ENCODE measurements at places on chromosomes 2 and 18.

- no peak for DNase-seq
Observed at GRCh38 chr2:16461672-16462071, 204.0 kb downstream of the CYRIA start.

DNA sequence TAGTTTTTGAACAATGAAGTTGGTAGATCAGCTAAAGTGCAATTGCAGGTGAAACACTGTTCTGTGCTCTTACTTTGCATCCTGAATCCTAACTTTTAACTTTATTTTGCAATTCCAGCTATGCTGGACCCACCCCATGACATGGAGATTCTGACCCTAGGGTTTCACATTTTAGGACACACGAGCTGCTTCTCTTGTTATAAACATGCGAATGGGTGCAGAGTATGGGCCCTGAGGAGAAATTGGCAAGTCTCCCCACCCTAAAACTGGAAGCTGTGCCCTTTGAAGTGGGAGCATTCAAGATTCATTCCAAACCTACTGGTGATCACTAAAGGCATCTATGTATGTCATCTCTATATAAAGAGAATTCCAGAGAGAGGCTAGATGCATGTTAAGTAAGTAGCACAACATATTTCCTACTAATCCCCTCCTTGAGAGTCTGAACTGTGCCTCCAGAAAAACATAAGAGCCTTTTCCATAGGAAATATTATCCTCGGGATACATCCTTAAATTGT lies 794.3 kb upstream of the ZEB2 start:
- DNase-seq = no peak

DNA sequence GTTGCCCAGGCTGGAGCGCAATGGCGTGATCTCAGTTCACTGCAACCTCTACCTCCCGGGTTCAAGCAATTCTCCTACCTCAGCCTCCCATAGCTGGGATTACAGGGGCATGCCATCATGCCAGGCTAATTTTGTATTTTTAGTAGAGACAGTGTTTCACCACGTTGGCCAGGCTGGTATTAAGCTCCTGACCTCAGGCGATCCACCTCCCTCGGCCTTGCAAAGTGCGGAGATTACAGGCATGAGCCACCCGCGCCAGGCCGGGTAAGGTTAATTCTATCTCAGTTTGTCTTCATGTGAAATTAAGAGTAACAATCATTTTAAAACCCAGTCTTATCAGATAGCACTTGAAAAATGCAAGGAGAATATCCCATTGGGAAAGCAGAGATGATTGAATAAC lies 1681.7 kb upstream of the DDX18 start:
- no peak for DNase-seq

- no peak for DNase-seq
Observed at GRCh38 chr18:27855486-27855885, 321.4 kb downstream of the CDH2 start.

DNA sequence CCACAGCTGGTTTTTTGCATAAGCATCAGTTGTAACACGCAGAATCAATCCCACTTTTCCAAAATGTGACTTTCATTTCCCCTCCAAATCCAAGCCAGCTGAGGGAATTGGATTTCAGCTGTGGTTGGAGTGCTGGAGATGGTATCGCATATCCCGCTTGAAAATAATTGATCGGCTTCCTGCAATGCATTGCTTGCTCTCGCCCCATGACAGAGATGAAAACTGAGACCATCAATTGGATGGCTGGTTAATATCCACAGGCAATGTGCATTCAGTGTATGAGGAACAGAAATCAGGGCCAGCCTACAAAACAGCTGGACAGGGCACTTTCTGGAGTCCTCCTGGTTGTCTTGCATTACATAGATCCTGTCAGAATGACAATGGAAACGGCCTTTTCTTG lies 135.3 kb downstream of the MAIP1 start:
- no peak for DNase-seq

DNA sequence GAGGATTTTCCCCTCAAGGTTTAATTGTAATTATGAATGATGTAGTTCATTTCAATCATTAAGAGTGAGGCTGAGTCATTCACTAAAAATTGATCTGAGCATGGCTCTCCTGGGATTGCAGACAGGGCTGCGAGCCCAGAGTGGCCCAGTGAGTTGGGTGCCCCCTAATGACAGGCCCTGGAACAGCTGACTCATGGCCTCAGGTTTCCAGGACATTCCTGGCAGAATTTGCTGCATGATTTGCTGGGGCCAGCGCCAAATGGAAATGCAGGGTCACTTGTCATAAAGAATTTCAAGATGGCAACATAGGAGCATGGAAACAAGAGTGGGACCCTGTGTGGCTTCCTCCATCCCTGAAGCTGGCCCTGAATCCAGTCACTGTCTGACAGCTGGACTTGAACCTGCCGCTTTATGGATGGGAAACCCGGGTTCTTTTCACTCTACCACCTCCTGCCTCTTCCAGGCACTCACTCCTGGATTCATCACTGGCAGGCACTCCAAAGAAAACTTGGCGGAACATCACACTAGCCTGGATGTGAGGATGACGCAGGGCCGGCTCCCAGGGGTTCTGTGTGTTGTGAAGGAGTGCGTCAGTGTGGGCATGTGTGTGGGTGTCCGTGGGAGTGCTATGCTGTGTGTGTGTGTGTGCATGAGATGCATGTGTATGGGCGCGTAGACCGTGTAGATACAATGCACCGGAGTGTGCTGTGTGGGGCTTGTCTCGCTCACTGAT lies 15.2 kb downstream of the OTOF start:
- DNase-seq = no peak

DNA sequence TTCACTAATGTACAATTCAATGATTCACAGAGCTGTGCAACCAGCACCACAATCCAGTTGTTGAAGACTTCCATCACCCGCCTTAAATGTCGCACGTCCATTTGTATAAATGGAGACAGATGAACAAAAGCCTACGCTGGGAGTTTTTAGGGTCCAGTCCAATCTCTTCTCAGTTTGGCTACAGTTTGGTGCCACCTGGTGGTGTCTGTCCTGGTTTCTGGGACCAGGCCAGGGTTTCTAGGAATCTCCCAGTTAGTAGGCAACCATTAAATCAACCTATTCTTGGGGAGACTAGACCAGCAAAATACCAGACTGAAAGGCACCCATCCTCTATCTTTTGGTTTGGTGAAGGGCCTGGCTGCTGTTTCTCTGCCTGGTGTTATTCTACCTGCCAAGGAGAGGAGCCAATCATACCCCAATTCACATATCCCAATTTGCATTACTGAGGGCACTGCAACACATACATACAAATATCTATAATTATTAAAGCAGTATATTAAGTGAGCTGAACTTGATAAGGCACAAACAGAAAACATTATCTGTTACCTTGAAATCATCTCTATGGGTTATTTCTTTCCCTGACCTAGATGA lies 3.2 kb upstream of the DDX1 start:
- peak; percentile 19 for DNase-seq

GRCh38 chr2:179428649-179429048 lies 164.0 kb upstream of the SESTD1 start:
- no peak for DNase-seq

- no peak for DNase-seq
Observed at GRCh38 chr2:237156031-237156856, 70.6 kb downstream of the COPS8 start.

GRCh38 chr2:188647430-188648070 lies 326.6 kb upstream of the COL3A1 start:
- DNase-seq = no peak

DNA sequence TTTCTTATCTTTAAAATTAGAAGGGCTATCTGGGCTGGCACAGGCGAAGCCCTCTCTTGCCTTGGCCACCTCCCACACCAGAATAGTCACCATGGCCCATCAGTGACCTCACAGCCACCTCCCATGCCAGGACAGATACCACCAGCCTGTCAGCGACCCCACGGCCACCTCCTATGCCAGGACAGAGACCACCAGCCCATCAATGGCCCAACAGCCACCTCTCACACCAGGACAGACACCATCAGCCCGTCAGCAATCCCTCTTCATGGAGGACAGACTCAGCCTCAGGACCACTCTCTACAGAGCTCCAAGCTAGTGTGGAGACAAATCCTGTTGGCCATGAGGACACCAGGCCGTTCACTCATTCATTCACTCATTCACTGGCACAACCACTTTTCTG lies 74.6 kb downstream of the ASB1 start:
- DNase-seq = no peak

DNA sequence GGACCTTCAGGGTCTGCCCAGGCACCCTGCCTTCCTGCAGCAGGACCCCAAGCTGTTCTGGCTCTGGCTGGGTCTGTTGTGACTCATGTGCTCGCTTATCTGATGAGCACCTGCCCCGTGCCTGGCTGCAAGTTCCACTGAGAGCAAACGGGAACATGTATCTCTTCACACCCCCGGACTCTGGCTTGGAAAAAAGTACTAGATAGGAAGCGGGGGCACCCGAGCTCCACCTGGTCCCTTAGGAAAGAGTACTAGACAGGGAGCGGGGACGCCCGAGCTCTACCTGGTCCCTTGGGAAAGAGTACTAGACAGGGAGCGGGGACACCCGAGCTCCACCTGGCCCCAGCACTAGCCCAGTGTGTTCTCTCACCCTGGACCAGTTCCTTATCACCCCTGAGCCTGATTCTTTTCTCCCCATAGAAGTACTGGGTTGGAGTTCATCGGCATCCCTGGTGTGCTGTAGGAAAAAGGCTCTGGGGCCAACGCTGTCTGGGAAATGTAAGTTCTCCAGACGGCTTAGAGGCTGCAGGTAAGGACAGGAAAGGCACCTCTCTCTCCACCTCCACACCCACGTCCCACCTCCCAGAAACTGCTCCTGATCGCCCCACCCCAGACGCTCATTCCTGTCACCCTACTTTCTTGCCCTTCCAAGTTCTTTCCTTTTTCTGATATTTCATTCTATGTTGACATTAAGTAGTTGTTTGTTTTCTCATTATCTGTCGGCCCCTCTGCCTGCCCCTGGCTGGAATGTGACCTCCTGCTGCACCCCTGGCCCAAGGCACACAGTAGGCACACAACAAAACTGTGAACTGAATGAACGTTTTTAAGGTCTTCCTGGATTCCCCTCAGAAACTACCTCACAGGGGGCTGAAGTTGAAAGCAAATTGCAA lies 40.2 kb downstream of the HDAC4 start:
- no peak for DNase-seq

DNA sequence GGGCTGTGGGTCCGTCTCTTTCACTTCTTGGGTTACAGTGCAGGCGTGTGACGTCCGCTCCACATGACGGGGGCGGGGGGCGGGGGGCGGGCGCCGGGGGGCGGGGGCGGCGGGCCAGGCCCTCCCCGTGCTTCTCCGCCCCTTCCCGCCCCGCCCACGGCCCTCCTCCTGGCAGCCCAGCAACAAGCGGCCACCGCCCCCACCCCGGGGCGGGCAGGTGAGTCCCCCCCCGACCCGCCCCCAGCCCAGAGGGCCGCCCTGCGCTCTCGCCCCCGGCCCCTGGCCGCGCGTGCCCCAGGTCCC lies 3.6 kb downstream of the ZNF516 start:
- peak; percentile 79 for DNase-seq

DNA sequence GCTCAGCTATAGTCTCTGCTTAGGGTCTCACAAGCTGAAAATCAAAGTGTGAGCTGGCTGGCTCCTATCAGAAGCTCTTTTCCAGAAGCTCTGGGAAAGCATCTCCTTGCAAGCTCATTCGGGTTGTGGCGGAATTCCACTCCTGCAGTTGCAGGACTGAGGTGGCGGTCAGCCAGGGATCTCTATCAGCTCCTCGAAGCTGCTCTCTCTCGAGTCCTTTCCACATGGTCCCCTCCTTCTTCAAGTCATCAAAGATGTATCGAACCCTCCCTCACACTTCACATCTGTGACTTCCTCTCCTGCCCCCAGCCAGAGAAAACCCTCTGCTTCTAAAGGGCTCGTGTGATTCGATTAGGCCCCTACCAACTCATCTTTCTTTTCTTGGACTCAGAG lies 141.7 kb downstream of the ZFP36L2 start:
- DNase-seq = no peak

GRCh38 chr18:63131959-63132818 lies 187.4 kb downstream of the BCL2 start:
- no peak for DNase-seq

GRCh38 chr2:128494307-128494639 lies 175.6 kb upstream of the HS6ST1 start:
- DNase-seq = no peak

DNA sequence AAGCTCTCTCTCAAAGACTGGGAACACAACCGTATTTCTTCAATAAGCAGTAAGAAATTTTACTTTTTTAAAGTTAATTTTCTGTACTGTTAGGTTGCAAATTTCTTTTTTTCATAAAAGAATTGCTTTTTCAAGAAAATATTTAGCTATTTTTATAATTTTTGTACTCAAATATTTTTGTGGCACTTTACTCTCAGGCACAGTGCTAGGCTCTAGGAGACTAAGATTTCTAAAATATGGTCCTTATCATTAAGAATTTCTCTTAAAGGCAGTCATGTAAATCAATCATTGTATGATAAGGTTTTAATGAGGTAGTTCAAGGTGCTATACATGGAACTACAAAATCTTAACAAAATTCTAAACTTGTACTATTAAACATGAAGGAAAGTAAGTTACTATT lies 61.4 kb downstream of the MTX2 start:
- no peak for DNase-seq

DNA sequence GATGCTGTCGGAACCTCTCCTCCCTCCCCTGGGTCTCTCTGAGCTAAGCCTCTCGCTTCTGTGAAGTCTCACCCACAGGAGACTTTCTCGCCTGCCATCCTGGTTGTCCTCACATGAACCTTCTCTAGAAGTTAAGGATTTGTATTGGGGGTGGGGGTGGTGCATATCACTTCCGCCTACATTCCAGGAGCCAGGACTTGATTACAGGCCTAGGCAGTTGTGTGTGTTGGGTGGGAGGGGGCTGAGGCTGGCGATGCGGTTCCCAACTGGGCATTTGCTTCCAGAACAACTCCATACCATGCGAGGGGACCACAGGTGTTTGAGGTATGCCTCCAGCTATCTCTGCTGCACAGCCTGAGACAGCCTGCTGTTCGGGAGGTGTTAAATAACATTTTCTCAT lies 56.8 kb upstream of the MGAT4A start:
- DNase-seq = no peak

GRCh38 chr2:126704434-126705160 lies 48.6 kb downstream of the GYPC start:
- DNase-seq = no peak

DNA sequence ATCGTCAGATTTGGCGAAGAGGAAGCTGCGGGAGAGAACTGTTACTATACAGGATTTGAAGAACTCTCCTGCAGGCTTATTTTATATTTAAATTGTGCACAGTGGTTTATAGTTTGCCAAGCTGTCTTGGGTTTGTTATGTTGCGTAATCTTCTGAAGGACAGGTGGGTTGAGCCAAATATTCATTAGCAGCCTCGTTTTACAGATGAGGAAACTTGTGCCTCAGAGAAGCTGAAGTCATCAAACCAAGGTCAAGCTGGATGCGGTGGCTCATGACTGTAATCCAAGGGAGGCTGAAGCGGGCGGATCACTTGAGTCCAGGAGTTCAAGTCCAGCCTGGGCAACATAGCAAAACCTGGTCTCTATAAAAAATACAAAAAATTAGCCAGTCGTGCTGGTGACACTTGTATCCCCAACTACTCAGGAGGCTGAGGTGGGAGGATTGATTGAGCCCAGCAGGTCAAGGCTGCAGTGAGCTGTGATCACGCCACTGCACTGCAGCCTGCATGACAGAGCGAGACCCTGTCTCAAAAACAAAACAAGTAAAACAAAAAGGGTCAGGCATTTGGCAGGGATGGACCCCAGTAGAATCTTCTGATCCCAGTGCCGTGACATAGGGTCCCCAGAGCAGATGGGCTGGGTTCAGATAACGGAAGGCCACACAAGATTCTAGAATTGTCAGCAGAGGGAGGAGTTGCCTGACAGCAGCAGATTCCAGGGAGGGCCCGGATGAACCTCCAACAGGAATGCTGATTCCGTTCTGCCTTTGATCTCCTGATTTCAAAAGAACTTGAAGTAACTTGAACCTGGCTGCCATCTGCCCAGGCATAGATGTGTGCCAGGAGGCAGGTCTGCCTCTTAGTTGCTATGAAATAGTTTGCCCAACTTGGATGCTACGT lies 50.6 kb downstream of the SH3BP4 start:
- no peak for DNase-seq

All from germinal center (tissue), 1 donor.